Dermis microvascular lymphatic vessel endothelial cell (primary cell): ENCODE measurements at places on chromosomes 3 and 15. TPM values are rescaled to one million over a fixed set of nuclear protein-coding genes. Genes with fewer than 3 reads are reported as not detected.
A peak's percentile ranks its signal among the peaks of the same experiment; 100 is the strongest.

RASGRP1 gene
- total RNA-seq, result 0.13 and 0.26 TPM in 2 replicates

GABRR3 gene
- not detected in 2 replicates for total RNA-seq

DNA sequence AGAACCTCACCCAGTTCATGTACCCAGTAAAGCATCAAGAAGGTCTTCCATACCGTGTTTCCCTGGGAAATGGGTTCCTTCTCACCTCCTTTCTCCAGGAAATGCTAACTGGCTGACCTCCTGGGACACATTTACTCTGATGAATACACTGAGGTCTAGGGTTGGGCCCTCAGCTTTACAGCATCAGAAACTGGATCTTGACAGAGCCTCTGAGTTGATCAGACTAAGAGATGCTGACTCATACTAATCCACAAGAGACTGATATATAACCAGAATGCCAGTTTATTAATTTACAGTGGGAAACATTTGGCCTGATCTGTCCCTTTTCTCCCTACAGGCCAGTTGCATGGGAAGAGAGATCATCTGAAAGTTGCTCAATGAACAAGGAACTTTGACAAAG lies 55.8 kb downstream of the GTF2E1 start:
- DNase-seq, result no peak

LRRC15 gene
- 0.38 and 0.51 TPM in 2 replicates for total RNA-seq

- DNase-seq, result no peak
Measured at GRCh38 chr15:70259028-70259424, 161.3 kb upstream of the TLE3 start.

COL7A1 gene
- total RNA-seq, result under 0.01 and 0.13 TPM in 2 replicates

- DNase-seq, result no peak
Measured at GRCh38 chr15:56744701-56745683, 11.7 kb upstream of the ZNF280D start.

- DNase-seq, result no peak
Measured at GRCh38 chr15:47439146-47440111, 277.9 kb upstream of the SEMA6D start.

- DNase-seq, result no peak
Measured at GRCh38 chr3:57120451-57121174, 44.5 kb downstream of the IL17RD start.

DNA sequence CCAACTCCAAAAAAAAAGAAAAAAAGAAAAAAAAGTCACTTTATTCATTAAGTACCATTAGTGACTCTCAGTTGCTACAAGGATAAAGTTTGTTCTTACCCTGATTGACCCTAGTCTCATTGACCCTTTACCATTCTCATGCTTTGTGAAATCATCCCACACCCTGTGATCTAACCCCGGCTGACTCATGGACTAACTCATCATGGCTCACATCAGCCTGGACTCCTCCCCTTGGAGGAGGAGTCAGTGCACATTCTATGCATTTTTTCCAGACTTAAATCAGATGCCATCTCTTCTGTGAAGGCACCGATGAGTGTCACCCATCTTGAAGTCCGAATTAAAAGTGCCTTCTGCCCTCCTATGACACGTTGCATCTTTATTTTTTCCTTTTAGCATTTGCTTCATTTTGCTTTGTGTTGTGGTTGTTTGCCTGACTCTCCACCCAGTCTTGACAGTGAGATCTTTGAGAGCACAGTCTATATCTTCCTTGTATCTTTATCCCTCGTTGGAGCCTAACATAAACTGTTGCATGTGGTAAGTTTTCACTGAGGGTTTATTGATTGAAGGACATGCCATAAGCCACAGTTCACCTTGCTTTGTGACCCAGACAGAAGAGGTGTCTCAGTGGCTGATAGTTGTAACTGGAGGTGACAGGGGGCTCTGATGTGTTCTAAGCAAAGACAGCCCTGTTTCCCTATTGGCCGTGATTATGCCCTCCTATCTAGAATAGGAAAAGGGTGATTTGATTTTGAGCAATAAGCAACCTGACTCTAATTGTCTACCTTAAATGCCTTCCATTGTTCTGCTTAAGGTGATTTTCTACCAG lies 72.1 kb downstream of the IL1RAP start:
- DNase-seq, result peak; percentile 65

P4HTM gene
- 4.5 and 4.7 TPM in 2 replicates for total RNA-seq

- no peak for DNase-seq
Measured at GRCh38 chr15:73375012-73375411, 6.3 kb upstream of the HCN4 start.

DNA sequence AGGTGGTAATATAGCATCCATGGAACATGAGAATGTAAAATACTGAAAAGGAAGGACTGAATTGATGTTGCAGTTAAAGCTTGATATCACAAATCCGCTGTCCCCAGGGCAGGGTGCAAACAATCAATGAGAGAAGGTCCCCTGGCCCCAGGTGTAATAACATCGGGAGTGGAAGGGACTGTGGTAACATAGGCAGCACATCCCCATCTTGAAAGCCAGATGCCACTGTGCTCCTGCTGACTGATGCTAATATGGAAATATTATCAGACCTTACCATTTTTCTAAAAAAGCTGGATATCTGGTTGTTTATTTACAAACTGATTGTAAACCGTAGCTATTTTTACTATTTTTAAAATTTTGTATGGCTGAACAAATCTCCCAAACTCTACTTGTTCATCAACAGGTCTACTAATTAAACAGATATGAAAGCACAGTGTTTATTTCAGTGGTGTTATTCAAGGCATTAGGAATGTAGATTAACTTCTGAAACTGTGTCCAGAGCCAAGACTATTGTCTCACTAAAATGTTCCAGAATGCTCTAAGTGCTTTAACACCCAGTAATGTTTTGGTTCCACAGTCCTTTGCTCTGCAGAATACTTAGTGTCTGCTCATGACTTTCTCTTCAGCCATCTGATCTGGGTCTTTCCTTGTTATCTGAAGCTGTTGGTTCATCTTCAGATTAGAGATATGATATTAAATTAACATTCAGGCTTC lies 386.0 kb upstream of the RARB start:
- no peak for DNase-seq

TXNRD3 gene
- 8.6 and 9.9 TPM in 2 replicates for total RNA-seq

DNA sequence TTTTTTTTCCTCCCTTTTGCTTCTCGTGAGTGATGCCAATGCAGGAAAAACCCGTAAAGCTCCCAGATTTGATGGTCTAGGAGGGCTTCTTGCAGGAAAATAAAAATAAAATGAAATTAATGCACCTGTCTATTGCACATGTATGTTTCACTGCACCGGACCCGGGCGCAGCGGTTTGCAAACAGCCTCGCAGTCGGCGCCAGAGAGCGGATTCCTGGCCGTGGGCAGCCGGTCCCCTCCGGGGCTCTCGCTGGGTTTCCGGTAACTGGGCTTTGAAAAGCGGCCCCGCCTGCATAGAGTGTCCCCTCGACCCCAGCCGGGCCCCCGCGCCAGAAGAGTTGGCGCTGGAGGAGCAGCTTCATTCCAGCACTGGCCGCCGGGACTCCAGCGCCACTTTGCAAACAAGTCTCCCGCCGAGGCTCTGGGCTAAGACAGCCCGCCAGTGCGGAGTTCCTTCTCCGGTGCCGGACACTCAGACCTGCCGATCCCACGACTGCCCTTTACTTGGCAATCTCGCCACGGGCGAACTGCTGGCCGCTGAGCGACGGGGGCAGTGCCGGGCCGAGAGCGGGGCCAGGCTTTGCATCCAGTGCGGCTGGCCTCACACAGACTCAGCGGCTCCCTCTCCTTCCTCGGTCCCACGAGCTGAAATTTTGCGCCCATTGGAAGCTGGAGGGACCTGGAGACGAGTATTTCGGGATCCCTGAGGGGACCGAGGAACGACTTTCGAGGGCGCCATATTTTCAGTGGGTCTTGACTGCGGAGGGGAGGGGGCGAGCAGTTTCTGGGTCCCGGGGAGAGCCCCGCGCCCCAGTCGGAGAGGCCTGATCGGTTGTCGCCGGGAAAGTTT lies 225.9 kb upstream of the C2CD4B start:
- peak; percentile 40 for DNase-seq
